ENCODE measurements at places on chromosomes 6 and 20.

DNA sequence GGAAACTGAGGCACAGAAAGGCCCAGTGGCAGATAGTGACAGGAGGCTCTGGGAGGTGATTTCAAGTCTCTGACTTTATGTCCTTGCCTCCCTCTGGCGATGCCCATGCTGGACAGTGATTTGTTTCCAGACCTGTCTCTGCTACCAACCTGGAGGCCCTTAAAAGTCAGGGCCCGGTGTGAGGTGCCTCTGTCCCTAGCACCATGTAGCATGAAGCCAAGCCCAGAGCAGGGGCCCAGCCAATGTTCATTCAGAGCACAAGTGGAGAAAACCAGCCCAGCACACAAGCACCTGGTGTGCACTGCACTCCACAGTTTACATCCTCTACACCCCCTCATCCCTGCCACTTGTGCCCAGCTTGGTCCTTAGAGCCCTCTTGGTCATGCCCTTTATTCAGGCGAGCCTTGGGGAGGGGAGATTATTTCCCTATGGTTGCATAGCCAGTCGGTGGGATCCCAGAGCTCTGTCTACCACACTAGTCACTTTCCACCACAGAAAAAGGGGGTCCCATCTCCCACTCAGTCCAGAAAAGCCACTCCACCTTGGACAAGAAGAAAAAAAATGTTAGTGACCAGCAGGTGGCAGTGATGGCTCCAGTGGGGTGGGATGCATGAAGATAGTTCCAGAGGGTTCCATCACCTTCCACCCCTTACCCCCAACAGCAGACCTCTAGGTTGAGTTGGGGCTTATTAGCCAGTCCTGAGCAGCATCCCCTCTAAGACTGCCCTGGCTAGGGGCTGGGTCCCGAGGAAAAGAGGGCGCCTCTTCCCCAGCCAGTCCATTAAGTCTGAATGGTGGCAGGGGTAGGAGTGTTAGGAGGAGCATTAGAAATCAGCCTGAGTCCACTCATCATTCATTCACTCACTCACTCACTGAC, 30.9 kb downstream of the KIAA1755 start:
- no peak for DNase-seq

GRCh38 chr20:5834436-5835005, 84.3 kb downstream of the SHLD1 start:
- no peak for DNase-seq

- DNase-seq, result no peak
Measured at GRCh38 chr20:15256676-15257568, 919.5 kb upstream of the FLRT3 start.

- DNase-seq, result no peak
Measured at GRCh38 chr6:13765570-13765969, 48.8 kb downstream of the MCUR1 start.

DNA sequence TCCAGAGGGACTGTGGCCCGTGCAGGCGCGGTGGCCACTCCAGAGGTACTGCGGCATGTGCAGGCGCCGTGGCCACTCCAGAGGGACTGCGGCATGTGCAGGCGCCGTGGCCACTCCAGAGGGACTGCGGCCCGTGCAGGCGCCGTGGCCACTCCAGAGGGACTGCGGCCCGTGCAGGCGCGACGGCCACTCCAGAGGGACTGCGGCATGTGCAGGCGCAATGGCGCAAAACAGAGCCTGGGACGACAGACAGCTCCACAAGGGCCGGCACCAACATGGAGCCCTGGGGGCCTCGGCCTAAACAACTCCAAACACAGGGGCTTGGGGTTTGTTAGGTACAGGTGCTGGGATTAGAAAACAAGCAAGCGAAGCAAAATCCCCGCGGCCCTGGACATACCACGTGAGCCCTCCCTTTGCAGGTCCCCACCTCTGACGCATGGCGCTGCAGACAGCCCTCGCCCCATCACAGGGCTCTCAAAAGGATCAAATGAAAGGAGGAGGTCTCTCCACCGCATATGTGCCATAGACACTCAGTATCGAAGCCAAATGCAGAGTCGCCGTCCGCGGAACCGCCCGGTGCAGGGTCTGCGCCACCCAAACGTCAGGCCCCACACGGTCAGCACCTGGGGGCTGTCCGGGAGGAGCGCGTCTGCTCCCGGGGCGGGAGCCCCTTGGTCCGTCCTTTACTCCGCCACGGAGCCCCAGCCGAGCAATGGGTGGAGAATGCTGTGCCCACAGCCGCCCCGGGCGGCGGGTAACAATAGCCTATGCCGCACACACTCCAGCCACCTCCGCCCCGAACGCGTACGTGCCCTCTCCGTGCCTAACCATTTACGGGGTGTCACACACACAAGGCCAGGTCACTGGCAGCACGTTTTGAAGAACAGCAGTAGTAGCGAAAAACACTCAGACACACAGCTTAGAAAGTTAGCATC, 85.7 kb downstream of the TAF4 start:
- DNase-seq, result no peak

DNA sequence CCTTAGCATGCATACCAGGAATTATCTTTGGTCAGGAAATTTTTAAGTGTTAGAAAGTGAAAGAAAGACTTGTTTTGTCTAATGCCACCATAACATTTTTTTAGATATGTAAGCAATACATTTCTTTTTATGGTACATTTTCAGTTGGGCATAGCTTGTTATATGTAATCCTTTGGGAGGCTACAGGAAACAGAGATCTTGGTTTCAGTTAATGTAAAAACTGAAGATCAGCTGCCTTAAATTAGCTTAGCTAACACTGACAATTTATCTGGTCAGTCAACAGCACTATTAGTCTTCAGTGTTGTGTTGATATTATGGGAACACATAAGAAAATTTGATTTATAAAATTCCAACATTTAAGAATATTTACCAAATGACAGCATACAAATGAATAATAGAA, 78.6 kb upstream of the SMIM8 start:
- no peak for DNase-seq

GRCh38 chr20:43840382-43841070, 74.1 kb upstream of the TOX2 start:
- no peak for DNase-seq

- DNase-seq, result no peak
Measured at GRCh38 chr6:142408409-142408808, 106.6 kb downstream of the ADGRG6 start.

GRCh38 chr6:105680131-105680530, 277.2 kb upstream of the PREP start:
- no peak for DNase-seq

DNA sequence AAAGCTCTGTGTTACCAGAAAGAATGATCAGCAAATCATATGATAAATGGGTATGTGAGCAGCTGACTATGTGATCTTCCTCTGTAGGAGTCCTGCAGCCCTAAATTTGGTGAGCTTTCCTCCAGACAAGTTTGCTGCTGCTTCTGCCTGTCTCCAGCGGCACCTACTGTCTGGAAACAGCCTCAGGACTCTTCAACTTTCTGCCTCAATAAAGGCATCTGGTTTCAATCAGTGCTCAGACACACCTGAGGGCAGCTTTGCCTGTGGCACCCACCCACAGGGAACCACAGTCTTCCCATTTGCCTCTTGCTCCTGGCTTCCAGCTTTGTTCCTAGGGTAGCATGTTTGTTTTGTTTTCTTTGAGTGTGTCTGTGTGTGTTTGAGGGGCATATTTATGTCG, 727.9 kb upstream of the MAN1A1 start:
- no peak for DNase-seq

GRCh38 chr20:31711179-31712111, 11.2 kb downstream of the BCL2L1 start:
- no peak for DNase-seq

DNA sequence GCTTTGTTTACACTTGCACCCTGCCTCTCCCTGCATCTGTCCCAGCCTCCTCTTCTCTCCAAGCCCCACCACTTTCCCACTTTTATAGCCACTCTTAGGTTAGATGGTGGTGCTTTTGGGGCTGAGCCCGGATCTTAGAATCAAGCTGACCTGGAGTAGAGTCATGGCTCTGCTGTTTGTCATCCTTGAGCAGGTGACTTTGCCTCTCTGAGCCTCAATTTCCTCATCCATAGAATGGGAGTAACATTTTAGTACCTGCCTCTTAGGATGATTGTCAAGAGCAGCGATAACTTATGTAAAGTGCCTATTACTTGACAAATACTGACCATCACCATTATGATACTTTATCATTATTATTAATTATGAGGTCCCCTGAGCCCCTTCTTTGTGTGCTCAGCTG, 48.2 kb downstream of the CPNE5 start:
- no peak for DNase-seq

DNA sequence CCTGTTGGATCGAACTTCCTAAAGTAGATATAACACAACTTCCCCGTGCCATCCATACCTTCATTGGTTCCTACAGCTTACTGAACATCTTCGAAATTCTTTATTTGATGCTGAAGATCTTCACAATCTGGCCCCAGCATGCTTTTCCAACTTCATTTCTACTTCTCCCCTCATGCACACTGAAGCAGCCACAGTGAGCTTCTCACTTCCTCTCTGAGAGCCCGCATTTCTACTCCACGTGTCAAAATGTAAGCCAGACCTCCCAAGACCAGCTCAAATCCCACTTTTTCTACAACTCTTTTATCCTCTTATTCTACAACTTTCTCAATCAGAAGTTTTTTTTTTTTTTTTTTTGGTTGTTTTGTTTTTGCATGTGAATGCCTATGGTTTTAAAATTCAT, 254.7 kb downstream of the GMPR start:
- no peak for DNase-seq

DNA sequence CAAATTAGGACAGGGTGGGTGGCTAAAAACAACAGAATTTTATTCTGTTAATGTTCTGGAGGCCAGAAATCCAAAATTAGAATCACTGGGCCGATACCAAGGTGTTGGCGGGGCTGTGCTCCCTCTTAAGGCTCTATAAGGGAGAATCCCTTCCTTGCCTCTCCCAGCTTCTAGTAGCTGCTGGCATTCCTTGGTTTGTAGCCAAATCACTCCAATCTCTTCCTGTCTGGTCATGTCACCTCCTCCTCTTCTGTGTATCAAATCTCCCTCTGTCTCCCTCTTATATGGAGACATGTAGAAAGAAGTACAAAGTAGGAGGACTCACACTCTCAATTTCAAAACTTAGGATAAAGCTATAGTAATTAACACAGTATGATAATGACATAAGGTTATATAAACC, 102.9 kb upstream of the SIRPA start:
- no peak for DNase-seq

GRCh38 chr6:38476141-38476540, 163.6 kb downstream of the BTBD9 start:
- DNase-seq, result no peak

GRCh38 chr6:77249560-77249959, 213.7 kb downstream of the HTR1B start:
- DNase-seq, result no peak

DNA sequence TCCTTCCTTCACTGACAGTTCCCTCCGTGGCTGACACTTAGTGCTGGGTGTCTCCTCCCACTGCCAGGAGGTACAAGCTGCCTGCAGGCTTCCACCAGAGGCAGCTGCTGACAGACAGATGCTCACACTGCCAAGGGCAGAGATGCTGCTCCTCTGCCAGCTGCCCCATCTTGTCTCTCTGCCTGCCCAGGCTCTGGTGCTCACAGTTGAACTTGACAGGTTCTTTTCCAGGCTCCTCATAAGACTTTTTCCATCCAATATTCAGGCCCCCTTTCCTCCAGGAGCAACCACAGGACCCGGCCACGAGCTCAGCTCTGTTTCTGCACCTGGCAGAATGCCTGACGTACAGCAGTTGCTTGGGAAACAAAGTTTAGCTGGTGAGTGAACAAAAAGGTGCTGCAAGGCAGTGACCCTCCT, 79.8 kb downstream of the PSMB1 start:
- no peak for DNase-seq

GRCh38 chr6:27791182-27791943, 120.8 kb downstream of the OR2B2 start:
- DNase-seq, result no peak

DNA sequence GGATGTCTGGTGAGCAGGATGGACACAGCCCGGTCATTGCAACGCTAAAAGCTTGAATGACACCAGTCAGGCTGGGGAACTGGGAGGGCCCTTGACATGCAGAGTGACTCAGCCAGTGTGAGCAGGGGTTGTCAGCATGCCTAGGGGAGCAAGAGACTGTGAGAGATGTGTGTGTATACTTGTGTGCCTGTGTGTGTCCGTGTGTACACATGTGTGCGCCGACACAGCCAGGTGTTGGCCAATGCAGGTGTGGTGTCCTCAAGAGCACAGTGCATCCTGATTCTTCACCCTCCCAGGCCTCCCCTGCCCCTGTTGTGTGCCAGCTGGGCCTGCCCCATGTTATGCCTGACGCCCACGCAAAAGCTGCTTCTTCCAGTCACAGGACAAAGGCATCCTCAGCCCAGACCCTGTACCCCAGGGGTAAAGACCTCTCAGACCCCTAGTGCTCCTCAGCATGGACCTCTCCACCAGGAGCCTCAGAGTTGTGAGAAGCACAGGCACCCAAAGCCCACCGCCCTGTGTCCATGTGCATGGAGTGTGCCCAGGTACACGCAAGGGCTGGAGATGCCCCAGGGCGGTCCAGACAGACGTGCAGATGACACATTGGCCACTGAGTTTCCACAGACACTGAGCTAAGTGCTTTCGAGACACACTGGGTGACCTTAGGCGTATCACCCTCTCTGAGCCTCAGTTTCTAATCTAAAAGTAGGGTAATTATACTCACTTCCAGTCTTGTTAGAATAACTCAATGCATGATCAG, 16.6 kb downstream of the NRSN2 start:
- DNase-seq, result no peak

DNA sequence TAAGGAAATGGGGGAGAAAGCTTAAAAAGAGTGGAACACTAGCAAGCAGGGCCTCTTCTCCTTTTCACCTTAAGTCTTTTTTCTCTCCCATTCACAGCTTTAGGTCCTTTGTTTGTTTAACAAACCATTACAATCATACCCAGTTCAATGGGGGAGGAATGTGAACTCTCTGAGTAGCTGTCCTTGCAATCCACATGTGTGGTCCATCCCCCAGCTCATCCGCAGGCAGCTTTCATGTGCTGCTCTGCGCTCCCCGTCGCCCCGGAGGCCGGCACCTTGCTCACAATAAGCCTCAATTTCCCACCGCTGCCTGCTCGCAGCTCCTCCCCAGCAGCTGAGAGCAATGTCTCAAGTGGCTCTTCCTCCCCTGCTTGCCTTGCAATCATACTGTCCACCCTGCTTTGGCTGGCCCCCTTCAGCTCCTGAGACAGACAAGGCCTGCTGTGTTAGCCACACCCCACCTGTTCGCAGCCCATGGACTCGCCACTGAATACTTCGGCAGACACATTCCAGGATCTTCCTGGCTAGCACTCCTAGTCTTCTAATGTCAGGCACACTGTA, 49.1 kb downstream of the PLAGL1 start:
- no peak for DNase-seq

- no peak for DNase-seq
Measured at GRCh38 chr6:103791458-103791857, 1068.3 kb downstream of the HACE1 start.

DNA sequence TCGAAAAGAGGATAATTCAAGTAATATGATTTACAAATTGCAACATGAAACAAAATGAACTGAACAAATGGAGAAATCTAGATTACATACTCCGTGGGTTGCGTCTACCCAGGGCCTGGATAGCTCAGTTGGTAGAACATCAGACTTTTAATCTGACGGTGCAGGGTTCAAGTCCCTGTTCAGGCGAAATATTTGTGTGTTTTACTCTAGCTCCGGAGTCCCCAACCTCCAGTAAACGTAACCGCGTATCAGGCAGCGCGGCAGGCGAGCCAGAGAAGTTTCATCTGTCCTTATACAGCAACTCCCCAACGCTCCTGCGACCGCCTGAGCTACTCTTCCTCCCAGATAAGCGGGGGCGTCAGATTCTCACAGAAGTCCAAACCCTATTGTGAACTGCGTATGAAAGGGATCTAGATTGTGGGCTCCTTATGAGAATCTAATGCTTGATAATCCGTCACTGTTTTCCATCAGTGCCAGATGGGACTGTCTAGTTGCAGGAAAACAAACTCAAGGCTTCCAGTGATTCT, 176.1 kb downstream of the TRIM27 start:
- DNase-seq, result no peak

- no peak for DNase-seq
Measured at GRCh38 chr20:19785983-19786285, 27.9 kb downstream of the RIN2 start.
